Adrenal gland (tissue), 19 donors: ENCODE measurements at places on chromosomes 12 and 14. TPM values are rescaled to one million over a fixed set of nuclear protein-coding genes. Genes with fewer than 3 reads are reported as not detected.

TAS2R31 gene
- 28.5 TPM for total RNA-seq

C12orf50 gene
- 1.1 TPM for total RNA-seq

- H3K27me3 ChIP-seq, result no peaks in the 10 kb centered on the region
- peak; percentile 13 for DNase-seq
- no peak overlapping the region for H3K4me3 ChIP-seq
- peaks cover 18% of the 10 kb centered on the region for H3K4me1 ChIP-seq
These were observed 12.3 kb downstream of the GTF2A1 start for GRCh38 chr14:81208489-81208888.

DNA sequence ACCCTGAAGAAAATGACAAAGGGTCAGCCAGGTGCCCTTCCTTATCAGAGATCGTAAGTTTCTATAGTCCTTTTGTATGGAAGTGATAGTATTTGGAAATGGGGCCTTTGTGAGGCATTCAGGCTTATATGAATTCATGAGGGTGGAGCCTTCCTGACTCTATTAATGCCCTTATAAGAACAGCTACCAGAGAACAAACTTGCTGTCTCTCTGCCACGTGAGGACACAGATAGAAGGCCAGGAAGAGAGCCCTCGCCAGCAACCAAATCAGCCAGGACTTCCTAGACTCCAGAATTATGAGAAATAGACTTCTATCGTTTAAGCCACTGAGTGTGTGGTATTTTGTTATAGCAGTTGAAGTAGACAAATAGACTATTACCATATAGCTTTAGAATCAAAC lies 36.7 kb downstream of the TRMT5 start:
- H3K27ac ChIP-seq, result no peak overlapping the region
- H3K4me3 ChIP-seq, result no peak overlapping the region
- DNase-seq, result no peak
- H3K4me1 ChIP-seq, result peaks cover 7% of the 10 kb centered on the region

- no peak for DNase-seq
- H3K36me3 ChIP-seq, result no peaks in the 10 kb centered on the region
- no peaks in the 10 kb centered on the region for H3K27me3 ChIP-seq
- no peak overlapping the region for H3K4me3 ChIP-seq
- H3K27ac ChIP-seq, result no peak overlapping the region
These were observed 24.9 kb downstream of the CCDC88C start for GRCh38 chr14:91392623-91393303.
